SHP77 (cell line): ENCODE measurements at places on chromosomes 2 and 18.

DNA sequence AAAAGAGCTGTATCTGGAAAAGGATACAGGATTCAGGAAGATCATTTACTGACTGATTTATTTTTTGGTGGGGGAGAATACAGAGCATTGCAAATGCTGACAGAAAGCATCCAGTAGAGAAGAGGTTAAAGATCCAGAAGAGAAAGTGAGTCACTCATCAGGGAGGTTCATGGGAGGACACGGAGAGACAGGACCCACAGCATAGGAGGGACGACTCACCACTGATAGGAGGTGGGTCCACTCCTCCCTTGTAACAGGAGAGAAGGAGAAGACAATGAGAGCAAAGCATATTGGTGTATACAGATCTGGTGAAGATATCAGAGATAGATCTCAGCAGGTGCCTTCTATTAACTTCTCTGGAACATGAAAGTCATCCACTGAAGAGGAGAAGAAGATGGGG, 142.4 kb upstream of the AQP4 start:
- no peak for DNase-seq

GRCh38 chr2:113886479-113887008, 3.3 kb upstream of the ACTR3 start:
- DNase-seq = peak; percentile 2

GRCh38 chr2:113930448-113930847, 40.6 kb downstream of the ACTR3 start:
- DNase-seq = no peak

DNA sequence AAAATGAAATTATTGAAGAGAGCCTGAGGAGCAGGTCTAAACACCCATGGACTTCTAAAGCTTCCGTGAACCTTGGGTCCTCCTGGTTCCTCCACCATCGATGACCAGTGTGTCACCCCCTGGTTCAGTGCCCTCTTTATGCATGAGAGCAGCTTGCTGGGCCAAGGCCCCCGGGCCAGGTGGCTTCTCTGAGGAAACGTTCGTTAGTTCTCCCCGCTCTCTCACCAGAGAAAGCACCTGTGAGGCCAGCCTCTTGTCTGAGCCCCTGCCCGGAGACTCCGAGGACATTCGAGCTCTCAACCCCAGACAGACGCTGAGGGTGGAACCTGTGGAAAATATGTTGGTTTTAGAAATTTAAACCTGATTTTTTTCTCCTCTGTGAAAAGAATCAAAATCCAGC, 92.4 kb downstream of the GLI2 start:
- DNase-seq = no peak

GRCh38 chr2:37324536-37324785, 172 bp downstream of the PRKD3 start:
- peak; percentile 57 for DNase-seq
